ENCODE measurements at places on chromosomes 16 and 17.

- no peak for DNase-seq
These were observed 90.3 kb downstream of the GOSR1 start for GRCh38 chr17:30567231-30568116.

GRCh38 chr17:72411124-72411563, 290.3 kb downstream of the SOX9 start:
- no peak for DNase-seq

GRCh38 chr17:7807206-7807605, 26.8 kb upstream of the KDM6B start:
- no peak for DNase-seq

- DNase-seq, result no peak
These were observed 33.0 kb upstream of the GUCY2D start for GRCh38 chr17:7969433-7969832.

- DNase-seq, result no peak
These were observed 43.4 kb downstream of the GNAO1 start for GRCh38 chr16:56234737-56235136.

DNA sequence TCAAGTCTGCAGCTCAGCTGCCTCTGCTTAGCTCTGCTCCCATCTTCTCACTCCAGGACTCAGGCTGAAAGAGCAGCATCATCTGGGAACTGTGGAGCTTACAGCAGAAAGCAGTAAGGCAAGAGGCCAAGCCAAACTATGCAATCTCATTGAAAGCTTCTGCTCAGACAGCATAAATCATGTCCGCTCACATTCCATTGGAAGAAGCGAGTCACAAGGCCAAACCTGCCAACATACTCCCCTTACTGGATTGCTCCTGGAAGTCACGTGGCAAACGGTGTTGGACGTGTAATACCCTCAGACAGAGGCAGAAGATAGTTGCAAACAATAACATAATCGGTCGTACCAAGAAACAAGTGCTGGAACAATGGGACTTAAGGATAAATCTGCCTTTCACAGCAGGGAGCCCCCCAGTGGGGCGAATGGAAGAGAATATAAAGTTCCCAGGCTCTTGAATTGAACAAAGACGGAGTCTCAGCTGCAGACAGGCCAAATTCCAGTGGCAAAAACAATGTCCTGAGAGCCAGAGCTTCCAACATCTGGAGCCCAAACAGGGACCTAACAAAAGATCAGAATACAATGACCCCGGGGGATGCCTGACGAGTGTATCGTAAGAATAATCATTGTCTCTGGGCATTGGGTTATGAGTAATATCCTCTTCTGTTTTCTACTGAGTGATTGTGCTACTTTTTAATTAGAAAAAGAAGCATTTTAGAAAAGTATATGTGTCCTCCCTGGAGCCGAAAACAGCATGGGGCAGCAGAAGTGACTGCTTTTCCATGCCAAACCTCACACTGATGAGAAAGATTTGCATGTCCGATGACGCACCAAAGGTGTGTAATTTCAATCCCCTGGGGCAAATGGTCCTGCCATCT, 68.4 kb downstream of the CMC2 start:
- no peak for DNase-seq

DNA sequence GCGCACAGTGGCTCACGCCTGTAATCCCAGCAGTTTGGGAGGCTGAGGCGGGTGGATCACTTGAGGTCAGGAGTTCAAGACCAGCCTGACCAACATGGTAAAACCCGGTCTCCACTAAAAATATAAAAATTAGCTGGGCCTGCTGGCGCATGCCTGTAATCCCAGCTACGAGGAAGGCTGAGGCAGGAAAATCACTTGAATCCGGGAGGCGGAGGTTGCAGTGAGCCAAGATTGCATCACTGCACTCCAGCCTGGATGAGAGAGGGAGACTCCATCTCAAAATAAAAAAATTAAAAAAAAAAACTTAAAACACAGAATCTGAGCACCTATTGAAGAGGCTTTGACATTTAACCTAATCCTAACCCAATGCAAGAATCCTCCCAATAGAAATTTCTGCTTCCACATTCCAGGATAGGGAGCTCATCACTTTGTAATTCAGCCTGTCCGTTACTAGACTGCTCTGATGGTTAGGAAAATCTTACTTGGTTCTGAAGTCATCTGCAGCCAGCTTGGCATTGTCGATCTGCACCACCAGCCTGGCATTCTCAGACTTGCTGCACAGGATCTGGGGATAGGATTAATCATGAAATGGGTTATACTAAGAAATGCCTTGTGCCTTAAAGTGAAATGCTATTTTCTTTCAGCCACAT, 2.1 kb downstream of the KRT33B start:
- DNase-seq, result no peak

DNA sequence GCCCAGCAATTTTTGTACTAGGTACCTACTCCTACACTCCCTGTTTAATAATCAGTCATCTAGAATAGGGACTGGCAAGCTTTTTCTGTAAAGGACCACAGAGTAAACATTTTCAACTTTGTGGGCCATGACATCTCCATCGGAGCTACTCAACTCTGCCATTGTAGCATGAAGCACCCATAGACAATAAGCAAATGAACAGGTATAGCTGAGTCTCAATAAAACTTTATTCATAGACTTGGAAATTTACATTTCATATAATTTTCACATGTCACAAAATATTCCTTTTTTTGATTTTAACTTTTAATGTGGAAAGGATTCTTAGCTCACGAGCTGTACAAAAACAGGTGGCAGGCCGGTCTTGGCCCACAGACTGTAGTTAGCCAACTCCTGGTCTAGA, 345.8 kb downstream of the SOX9 start:
- no peak for DNase-seq

DNA sequence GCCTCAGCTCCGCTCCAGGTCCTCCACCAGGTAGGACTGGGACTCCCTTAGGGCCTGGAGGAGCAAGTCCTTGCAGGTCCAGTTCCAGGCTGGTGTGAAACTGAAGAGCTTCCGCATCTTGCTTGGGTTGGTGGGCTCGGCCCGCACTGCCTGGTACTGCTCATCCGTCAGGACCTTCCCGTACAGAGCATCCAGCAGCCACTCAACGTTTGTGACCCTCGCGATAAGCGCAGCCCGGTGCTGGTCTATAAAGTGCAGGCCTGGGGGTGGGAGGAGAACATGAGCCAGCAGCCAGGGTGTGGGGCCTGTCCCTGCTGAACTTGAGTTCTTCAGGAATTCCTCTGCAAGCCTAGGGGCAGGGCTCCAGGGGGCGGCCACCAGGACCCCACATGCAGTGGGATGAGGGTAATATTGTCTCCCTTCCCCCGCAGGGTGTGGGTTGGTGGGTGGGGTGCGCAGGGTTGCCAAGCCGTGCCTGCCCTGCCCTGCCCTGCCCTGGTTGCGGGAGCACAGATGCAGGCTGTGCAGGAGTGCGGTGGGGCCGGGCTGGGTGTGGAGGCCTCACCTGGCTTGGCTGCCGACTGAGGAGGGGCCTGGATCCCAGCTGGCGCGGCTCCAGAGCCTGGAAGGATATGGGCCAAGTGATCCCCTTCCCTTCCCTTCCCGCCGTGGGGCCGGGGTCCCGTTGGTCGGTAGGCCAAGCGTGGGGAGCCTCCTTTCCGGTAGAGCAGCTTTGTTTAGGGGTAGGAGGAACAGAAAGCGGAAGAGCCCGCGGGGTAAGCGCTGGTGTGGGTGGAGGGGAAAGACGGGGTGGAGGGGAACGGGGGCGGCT, 762 bp downstream of the PYCARD start:
- DNase-seq, result no peak

- DNase-seq, result no peak
These were observed 4.0 kb downstream of the PRKCA start for GRCh38 chr17:66306446-66306845.

GRCh38 chr16:54585094-54585997, 298.8 kb upstream of the IRX3 start:
- DNase-seq, result no peak

DNA sequence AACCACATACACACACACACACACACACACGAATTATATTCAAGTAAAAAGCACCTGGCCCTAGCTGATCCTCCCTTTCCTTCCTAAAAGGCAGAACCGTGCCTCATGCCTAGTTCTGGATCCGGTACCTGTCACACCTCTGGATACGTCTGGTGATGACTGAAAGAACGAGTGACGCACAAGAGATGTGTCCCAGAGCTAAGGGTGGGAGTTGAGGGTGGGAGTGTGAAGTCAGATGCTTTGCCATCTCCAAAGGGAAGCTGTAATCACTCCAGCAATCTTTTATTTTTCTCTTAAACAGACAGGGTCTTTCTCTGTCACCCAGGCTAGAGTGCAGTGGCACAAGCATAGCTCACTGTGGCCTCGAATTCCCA, 26.5 kb upstream of the GSG1L start:
- DNase-seq, result no peak

GRCh38 chr16:89101303-89102040, 7.8 kb downstream of the ACSF3 start:
- no peak for DNase-seq

DNA sequence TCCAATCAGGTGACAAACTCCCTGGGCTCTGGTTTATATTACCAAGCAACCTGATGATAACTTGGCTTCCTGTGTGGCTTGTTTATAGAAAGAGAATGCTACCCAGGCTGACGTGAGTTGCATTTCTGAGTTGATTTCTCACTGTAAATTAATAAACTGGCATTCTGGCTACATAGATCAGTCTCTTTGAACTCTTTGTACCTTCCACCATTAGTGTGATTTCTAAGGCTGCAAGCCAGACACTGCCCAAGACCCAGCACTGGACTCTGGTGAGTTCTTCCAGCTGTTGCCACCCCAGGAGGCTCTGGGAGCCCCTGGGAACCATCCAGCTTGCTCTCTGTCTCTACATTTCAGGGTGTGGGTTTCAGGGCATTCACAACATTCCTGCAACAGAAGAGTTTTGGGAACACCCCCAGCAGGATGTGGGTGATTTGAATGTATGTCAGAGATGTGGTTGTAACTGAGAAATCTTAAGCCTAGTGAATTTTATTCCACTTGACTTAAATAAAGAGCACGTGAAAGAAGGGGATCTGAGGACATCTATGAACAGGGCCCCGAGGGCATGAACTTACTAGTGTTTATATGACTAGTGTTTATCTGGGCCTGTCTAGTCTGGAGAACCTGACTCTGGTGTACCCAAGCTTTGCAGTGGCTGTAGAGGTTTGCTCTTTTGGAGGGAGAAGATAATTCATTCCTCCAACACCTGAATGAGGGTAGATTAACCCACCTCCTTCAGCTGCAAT, 30.3 kb upstream of the LRRC37A start:
- peak; percentile 19 for DNase-seq

DNA sequence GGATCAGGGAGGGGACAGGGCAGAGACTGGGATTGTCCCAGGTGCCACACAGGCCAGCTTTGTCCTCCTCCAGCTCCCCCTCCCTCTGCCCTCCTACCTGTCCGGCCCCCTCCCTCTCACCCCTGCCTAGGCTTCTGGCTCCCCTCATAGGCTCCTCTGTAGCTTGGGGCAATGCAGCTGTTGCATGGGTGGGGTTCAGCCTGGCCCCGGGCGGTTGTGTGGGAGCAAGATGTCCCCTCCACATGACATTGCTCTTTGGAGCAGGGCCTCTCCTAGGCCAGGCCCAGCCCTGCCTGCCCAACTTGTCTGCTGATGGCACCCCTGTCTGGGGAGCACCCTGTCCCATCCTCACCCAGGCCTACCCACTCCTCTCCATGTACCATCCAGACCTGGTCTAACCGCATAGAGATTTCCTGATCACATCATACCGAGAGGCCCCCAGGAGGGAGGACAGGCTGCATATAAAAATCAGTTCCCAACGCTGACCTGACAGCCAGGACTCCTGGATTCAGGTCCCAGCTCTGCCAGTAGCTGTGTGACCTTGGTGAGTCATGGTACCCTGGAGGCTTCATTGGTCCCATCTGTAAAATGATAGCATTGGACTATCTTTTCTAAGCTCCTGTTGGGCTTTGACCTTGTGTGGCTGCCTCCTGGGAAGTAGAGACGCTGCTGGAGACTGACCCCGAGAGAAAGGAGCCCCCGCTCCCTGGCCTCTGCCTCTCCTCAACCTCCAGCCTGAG, 48.8 kb upstream of the DLX4 start:
- no peak for DNase-seq

- no peak for DNase-seq
These were observed 8.1 kb downstream of the PNMT start for GRCh38 chr17:39676198-39676819.

DNA sequence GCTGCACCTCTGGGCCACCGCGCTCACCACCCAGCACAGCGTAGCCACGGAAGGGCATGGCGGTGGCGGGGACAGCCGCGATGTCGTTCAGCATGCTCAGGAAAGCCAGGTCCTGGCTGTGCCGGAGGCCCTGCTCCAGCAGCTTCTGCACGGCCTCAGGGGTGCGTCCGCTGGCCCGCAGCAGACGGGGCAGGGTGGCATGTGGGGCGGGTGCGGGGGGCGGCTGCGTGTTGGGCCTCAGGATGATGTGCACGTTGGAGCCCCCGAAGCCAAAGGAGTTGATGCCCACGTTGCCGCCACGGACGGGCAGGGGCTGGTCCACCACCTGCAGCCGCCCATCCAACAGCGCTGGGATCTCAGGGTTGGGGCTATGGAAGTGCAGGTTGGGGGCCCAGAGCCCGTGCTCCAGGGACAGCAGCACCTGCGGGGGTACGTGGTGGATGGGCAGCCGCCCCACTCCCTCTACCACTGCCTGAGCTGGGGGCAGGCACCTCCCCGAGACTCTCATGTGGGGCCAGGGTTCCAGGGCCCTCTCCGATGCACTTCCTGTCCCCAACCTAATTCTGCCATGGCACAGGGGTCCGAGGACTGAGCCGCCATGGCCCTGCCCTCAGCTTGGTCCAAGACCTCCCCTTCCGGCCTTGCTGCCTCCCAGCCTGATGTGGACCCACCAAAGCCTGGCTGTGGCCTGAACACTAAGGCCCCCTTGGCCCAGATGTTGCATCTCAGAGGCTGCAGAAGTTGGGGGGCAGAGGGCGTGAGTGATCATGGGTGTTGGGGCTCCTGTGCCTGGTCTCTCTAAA, 6.6 kb downstream of the FASN start:
- DNase-seq, result no peak

GRCh38 chr17:7307686-7308624, 527 bp downstream of the EIF5A start:
- peak; percentile 43 for DNase-seq

- no peak for DNase-seq
These were observed 61.9 kb downstream of the SDK2 start for GRCh38 chr17:73582359-73582758.
